T-helper 9 cell (primary cell): ENCODE measurements at places on chromosomes 3 and 15.

DNA sequence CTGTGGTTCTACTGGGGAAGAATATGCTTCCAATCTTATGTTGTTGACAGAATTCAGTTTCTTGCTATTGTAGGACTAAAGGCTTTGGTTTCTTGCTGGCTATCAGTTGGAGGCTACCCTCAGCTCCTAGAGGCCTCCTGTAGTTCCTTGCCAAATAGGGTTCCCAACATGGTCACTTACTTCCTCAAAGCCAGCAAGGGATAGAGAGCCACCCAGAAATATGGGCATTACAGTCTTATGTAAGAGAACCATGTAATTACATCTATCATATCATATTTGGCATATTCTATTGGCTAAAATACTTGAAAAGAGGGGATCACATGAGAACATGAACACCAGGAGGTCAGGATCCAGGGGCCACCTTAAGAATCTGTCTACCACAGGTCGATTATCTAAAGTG lies 6.2 kb upstream of the COX17 start:
- DNase-seq: no peak

- DNase-seq: no peak
Observed at GRCh38 chr3:106589311-106589942, 720.6 kb upstream of the CBLB start.

GRCh38 chr3:156892701-156893100 lies 66.5 kb downstream of the LEKR1 start:
- no peak for DNase-seq

GRCh38 chr15:58283302-58283701 lies 145.1 kb downstream of the AQP9 start:
- DNase-seq: no peak

DNA sequence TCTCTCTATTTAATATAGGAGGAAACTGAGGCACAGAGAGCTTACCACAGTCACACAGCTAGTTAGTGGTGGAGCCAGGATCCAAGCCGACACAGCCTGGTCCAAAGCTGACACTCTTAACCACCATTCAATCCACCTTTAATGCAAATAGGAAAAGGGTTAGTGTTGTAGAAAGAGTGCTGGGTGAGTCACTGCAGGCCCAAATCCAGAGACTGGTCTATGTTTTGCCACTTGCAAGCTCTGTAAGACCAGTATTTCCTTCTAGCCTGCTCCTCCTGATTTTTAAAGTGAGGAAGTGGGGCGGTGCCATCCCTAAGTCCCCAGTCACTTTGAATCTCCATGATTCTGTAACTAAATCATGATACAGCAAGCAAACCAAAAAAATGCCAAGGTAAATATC lies 111.0 kb downstream of the MECOM start:
- no peak for DNase-seq

GRCh38 chr15:60616147-60616546 lies 137.2 kb upstream of the ICE2 start:
- DNase-seq: no peak

- no peak for DNase-seq
Observed at GRCh38 chr3:194254040-194254439, 97.1 kb downstream of the CPN2 start.

- DNase-seq: no peak
Observed at GRCh38 chr3:39434574-39434973, 28.1 kb downstream of the RPSA start.

- DNase-seq: no peak
Observed at GRCh38 chr15:55696221-55696620, 46.7 kb downstream of the PRTG start.

- no peak for DNase-seq
Observed at GRCh38 chr3:182651461-182651860, 141.8 kb upstream of the ATP11B start.

DNA sequence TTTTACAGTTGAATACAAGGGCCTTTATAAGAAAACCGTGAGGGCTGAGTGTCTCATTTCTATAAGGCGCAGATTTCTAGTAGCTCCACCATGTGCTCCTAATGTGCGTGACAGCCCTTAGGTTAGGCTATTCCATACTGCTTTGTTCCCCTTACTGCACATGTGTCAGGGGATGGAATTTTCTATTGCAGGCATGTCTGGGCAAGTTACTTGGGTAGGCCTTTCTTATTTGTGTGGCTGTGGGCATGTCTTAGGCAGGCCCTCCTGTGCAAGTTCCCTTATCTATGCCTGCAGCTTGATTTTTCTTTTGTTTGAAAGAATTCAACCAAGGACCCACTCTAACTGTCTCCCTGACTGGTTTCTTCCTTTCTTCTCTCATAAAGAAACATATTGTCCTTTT lies 434.2 kb upstream of the CNTN3 start:
- DNase-seq: no peak

GRCh38 chr15:57735431-57735830 lies 28.9 kb downstream of the POLR2M start:
- no peak for DNase-seq

DNA sequence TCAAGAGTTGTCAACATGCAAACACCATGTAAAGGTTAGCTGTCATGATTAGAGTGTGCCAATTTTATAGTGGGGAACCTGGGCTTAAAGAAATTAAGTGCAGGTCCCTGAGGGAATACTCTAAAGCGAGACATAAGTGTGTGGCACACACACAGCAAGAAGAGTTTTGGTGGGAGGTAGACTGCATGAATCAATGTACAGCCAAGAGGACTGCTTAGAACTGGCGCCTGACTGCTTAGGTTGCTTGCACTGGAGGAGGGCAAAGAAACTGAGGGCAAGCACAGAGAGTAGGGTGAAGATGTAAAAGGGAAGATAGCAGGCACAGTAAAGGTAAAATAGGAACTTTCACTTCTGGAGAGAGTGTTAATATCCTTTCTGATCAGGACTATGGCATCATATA lies 184.9 kb downstream of the SOX2 start:
- DNase-seq: no peak

DNA sequence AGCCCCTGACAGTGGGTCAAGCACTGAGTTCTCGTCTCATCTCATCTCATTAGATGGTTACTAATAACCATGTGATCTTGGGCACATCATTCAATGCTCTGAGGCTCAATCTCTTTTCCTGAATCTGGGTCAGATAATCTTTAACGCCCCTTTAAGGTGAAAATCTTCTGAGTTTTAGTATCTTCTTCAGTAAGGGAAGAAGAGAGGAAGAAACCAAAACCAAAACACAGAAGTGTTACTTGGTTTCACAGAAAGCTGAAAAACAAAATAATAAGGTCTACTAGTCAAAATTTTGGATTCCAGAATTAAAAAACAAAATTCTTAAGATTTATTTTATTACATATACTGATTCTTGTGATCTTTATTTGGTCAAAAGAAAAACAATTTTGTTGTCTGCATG lies 78.2 kb downstream of the CLASP2 start:
- DNase-seq: no peak

- DNase-seq: no peak
Observed at GRCh38 chr3:158573714-158574113, 2.7 kb downstream of the MLF1 start.

DNA sequence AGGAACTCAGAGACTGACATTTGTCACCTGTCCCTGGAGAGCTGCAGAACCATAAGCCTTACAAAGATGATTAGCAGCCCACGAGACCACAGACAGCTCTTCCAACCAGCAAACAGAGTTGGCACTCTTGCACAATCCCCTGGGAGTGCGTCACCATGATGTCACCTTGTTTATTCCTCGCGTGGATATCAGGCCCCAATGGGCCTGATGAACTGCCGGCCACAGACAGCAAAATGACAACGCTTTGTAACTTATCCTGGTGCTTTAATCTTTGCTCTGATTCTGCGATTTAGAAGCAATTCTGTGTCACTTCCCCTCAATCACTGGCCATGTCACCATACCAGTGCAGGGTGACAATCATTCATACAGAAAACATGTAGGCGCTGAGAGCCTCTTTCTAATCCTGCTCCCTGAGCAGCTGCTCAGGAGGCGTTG lies 89.2 kb downstream of the TAMM41 start:
- DNase-seq: no peak

GRCh38 chr3:152828075-152828840 lies 6.7 kb upstream of the P2RY1 start:
- DNase-seq: no peak

DNA sequence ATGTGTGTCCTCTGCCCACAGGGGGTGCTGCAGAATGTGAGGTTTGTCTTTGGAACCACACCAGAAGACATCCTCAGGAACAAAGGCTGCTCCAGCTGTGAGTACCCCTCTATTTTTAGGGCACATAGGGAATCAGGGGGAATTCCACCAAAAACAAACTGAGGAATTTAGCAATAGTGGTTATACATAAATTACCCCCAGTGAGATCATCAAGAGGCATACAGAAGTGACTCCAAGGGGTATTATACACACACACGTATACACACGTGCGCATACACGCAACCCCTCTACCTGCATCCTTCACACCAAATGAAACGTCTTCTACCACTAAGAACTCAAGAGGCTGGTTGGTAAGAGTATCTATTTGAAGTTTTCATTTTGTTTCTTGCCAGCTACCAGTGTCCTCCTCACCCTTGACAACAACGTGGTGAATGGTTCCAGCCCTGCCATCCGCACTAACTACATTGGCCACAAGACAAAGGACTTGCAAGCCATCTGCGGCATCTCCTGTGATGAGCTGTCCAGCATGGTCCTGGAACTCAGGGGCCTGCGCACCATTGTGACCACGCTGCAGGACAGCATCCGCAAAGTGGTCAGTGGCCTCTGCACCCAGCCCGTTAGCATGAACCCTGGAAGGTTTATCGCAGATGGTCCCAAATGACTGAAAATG lies 2.9 kb downstream of the THBS1 start:
- DNase-seq: peak; percentile 23

GRCh38 chr3:166367947-166368533 lies 530.8 kb upstream of the BCHE start:
- DNase-seq: no peak

- DNase-seq: no peak
Observed at GRCh38 chr15:101114166-101114565, 137.7 kb downstream of the CHSY1 start.

DNA sequence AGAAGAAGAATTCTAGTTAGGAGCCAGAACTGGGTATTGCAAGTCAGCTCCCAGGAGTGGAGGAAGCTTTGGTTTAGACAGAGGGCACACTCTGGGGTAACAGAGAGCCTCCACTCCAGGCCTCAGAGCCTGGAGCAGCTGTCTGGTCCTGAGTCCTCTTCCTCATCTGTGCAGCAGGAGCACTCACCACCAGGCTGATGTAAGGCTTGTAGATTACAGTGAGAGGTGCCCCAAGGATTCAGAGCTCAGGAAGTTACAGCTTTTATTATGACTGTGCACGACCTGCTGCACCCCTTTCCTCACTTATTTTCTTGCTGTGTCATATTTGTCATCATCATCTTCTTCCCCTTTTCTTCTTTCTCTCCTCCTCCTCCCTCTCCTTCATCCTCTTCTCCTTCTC lies 210.4 kb downstream of the ATP10A start:
- no peak for DNase-seq

GRCh38 chr3:159169828-159170227 lies 368.0 kb downstream of the MFSD1 start:
- DNase-seq: no peak

DNA sequence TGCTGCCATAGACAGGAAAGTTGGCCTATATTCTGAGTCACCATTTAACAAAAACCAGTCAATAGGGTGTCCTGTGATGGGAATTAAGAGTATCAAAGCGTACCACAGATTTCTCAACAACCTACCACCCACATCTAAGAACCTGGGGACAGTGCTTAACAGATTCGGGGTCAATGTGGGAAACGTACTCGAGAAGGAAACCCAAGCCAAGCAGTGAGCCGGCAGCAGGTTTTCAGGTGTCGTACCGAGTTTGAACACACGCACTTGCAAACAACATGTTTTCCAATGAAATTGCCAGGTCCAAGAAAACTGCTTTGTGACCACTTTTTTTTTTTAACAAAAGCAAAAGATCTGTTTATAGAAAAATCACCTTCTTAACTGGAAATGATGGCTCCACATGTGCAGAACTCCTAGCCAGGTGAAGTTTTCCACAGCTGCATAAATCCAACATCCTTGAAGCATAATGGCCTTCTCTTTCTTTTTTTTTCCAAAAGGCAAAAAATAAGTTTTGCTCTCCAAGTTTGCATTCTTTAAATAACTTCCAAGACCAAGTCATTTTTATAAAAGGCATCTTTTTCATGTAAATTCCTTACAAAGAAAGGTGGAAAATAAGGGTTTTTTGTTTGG lies 45.7 kb downstream of the ADAMTS17 start:
- no peak for DNase-seq

DNA sequence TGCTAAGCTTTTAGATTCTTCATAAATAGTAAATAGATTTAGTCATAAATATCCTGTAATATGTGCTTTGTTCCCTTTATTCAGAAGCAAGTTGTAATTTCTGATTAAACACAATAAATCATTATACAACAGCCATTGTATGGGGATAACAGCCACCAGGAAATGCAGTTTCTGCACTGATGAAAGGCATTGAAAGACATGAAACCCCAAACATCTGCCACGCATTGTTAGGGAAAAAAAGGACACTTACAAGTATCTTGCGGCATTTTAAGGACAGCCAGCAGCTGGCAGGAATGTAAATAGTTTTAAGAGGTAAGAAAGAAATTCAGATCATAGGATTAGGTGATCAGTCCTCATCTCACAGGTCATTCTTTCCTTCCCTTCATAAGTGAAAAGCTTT lies 801.1 kb upstream of the LMCD1 start:
- no peak for DNase-seq

DNA sequence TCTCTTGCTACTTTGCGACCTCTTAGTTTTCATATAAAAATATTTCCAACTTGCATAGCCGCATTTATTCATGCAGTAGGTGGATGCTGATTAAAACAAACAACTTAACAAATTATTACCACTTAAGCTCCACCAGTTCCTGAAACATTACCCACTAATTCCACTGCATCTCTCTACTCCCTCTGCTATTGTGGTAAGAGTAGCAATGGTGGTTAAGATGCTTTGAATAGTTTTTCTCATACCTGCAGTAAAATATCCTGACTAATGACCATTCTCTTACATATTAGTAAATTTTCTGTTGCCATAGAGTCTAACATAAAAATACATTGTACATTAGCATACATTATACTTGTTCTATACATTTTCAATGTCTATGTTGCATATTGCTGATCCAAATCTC lies 397.6 kb upstream of the PLSCR5 start:
- DNase-seq: no peak

DNA sequence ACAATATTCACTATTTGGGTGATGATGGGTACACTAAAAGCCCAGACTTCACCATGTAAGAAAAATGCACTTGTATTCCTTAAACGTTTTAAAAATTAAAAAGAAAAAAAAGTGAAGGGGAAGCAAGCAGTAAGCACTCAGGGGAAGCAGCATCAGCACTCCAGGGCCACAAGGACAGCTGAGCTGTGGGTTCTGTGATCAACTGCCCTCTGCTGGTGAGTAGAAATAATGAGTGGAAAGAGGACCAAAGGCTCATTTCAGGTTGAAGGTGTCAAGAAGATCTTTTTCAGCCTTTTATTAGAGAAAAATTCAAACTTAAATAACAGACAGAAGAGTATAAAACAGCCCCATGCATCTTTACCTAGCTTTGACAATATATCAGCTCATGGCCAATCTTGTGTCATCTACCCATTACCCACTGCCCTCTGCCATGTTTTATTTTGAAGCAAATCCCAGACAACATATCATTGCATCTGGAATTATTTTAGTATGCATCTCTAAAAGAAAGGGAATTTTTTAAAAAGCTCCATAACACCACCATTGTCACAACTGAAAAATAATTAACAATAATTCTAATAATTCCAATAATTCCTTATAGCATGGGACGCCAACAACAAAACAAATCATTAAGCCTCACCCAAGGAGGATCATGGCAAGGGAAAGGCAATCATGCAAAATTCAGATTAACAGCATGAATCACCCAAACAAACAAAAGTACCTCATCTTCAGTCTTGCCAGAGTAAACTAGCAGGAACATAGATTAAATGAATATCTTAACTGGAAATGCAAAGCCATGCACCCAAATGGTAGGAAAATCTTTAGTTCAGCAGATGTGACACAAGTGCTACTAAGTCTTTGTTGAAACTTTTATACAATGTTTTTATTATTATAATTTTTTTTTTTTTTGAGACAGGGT lies 42.5 kb downstream of the TAMM41 start:
- peak; percentile 5 for DNase-seq
